ENCODE measurements at places on chromosomes 11 and 22.

DNA sequence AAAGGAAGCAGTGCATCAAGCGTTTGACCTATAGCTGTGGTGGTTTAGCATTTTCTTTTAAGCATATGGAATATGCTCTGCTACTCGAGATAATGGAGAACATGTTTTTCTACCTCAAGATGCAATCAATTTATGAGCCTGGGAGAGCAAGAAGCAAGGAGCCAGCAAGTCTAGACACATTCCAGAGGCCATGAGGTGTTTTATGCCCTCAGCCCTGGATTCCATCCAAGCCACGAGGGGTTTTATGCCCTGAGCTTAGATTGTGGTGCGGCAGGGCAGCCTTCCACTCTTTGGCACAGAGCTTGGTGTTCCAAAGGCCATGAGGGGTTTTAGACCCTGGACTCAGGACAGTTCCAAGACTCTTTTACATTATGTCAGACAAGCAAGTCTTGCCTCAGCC is 11.7 kb upstream of the DNAJB13 start:
- DNase-seq: no peak
- no peaks in the 10 kb centered on the region for H3K27me3 ChIP-seq
- no peak overlapping the region for H3K4me3 ChIP-seq
- H3K27ac ChIP-seq: no peak overlapping the region
- H3K4me1 ChIP-seq: no peaks in the 10 kb centered on the region
- peaks cover 5% of the 10 kb centered on the region for H3K36me3 ChIP-seq

- H3K27ac ChIP-seq: no peak overlapping the region
- no peaks in the 10 kb centered on the region for H3K4me1 ChIP-seq
- H3K4me3 ChIP-seq: no peak overlapping the region
- no peak for DNase-seq
- no peaks in the 10 kb centered on the region for H3K36me3 ChIP-seq
These were observed 17.3 kb upstream of the MRGPRF start for GRCh38 chr11:69030301-69030700.

DNA sequence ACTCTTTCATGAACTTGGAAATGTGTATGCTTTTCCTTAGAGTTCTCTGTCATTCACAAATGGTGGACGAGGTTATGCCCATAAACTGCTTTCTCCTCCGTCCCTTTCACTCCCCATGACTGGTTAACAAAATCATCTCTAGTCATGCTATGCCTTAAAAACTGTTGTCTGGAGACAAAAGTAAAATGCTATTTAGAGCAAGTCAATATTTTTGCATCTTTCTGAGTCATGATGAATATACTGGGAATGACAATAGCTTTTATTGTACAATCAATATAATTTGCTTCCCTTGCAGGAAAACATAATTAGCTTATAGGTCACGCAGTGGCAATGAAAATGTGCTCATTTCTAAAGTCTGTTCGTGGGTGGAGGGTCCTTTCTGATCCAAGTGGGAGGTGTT is 216.7 kb upstream of the SORL1-AS1 start:
- no peaks in the 10 kb centered on the region for H3K4me1 ChIP-seq
- no peak overlapping the region for H3K27ac ChIP-seq
- no peaks in the 10 kb centered on the region for H3K36me3 ChIP-seq

DNA sequence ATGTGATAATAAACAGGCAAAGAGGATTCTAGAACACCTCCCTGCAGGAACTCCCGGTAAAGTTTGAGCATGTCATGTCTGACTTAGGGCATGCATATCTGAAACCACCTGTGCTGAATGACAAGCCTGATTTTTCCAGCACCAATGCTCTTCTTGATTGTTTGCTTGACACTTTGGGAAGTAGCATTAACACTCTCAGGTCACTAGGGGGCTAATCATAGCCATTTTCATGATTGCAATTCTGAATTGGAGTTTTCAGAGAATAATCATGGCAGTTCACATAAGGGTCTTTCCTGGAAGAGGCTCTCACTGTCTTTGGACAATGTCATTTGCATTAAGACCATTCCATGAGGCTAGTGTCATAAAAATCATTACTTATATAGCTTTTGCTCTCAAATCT is 234.4 kb upstream of the MTNR1B start:
- H3K4me1 ChIP-seq: no peaks in the 10 kb centered on the region
- no peak overlapping the region for H3K27ac ChIP-seq
- H3K36me3 ChIP-seq: no peaks in the 10 kb centered on the region
- no peaks in the 10 kb centered on the region for H3K27me3 ChIP-seq

DNA sequence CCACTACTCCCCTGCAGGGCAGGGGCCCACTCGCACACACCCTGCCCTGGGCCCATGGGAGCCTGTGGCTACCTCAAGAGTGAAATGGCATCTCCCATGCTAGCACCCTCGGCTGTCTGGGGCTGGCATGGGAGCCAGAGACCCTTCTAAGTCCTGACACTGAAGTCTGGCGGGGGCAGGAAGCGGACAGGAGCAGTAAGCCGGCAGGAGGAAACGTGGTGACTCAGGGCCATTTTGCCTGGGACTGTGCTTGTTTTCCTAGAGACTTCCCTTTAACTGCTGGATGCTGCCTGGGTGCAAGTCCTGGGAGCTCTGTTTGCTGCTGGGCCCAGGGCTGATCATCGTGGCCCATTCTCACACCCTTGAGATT is 16.8 kb downstream of the RELT start:
- no peaks in the 10 kb centered on the region for H3K27me3 ChIP-seq
- H3K36me3 ChIP-seq: peaks cover 31% of the 10 kb centered on the region
- no peak overlapping the region for H3K4me3 ChIP-seq
- DNase-seq: no peak
- peaks cover 8% of the 10 kb centered on the region for H3K4me1 ChIP-seq

DNA sequence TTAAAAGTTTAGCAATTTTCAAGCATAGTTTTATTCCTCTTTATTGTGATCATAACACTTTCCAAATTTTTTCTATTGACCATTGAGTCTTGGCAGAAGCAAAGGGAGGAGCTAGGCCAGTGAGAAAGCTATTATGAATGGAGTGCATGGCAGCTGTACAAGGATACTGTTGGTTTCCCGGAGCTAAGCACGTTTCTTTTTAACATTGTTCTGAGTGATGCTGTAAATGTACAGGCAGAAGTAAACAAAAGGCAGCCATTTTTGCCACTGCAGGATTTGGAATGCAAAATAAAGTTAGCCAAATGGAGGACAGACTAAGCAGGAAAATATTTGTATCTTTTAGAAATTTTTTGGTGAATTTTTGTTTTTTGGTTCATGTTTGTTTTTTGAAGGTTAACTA is 16.2 kb downstream of the CBL start:
- peaks cover 6% of the 10 kb centered on the region for H3K36me3 ChIP-seq
- peaks cover 28% of the 10 kb centered on the region for H3K4me1 ChIP-seq
- H3K27me3 ChIP-seq: no peaks in the 10 kb centered on the region
- DNase-seq: no peak
- peak overlapping the region; percentile 47 for H3K27ac ChIP-seq
- no peak overlapping the region for H3K4me3 ChIP-seq

DNA sequence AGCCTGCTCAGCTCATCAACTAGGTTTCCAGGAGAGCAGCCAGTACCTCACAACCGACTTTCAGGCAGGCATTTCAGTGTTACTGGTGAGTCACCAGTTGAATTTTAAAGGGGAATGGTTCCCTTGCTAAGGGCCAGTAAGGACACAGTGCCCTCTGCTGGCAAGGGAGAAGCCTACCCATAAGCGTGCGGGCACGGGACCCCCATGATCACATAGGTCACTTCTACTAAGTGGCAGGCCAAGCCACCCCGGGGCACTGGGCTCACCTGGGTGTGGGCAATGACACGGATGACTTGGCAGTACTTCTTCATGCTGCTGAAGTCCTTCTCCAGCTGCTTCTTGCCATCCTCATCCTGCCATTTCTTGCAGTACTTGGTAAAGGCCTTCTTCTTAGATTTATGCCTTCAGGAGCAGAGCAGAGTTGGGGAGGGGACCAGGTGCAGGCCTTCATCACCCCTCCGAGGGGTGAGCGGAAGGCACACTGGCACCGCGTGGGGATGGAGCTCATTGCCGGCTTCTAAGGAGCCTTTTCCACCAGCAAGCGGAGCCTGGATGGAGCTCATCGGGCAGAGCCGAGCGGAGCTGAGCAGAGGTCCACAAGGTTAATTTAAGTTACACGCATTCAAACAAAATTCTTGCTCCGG is 2.9 kb downstream of the RPL3 start:
- H3K4me1 ChIP-seq: peaks cover 37% of the 10 kb centered on the region
- H3K4me3 ChIP-seq: peak overlapping the region; percentile 94
- DNase-seq: peak; percentile 92

- peaks cover 11% of the 10 kb centered on the region for H3K27me3 ChIP-seq
- no peaks in the 10 kb centered on the region for H3K4me1 ChIP-seq
- H3K27ac ChIP-seq: no peak overlapping the region
- no peaks in the 10 kb centered on the region for H3K36me3 ChIP-seq
- no peak for DNase-seq
These were observed 7.0 kb downstream of the KIRREL3 start for GRCh38 chr11:126993599-126993998.

DNA sequence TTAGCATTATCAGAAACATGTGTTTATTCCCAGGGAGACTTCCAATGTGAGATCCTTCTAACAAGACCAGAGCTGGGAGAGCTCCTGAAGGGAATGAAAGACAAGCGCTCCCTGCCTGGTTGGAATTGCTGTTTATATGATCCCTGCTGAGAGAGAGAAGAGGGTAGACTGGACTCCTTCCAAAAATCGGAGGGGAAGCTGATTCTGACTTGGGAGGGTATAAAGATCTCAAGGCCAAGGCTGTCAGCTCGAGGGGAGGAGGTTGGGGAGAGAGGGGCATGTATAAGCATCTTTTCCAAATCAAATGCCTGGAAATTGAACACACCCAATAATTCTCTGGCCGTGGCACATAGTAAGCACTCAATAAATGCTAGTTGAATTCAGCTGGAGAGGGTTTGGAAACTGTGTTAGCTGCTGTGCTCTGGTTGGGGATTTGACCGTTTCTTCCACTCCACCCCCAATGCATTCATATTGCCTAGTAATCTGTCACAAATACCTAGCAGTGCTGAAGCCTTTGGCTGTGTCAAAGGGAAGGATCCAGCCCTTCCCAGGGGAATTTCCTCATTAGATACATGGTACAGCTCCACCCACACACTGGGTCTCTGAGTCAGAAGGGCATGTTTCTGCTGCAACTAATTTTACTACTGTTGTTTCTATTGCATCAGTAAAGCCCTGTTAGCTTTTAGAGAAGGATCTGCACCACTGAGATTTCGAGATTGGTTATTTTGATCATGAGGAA is 61.5 kb downstream of the CACNG2 start:
- H3K4me3 ChIP-seq: no peak overlapping the region
- peaks cover 4% of the 10 kb centered on the region for H3K27me3 ChIP-seq
- no peak overlapping the region for H3K27ac ChIP-seq
- no peak for DNase-seq
- H3K36me3 ChIP-seq: no peaks in the 10 kb centered on the region
- no peaks in the 10 kb centered on the region for H3K4me1 ChIP-seq

DNA sequence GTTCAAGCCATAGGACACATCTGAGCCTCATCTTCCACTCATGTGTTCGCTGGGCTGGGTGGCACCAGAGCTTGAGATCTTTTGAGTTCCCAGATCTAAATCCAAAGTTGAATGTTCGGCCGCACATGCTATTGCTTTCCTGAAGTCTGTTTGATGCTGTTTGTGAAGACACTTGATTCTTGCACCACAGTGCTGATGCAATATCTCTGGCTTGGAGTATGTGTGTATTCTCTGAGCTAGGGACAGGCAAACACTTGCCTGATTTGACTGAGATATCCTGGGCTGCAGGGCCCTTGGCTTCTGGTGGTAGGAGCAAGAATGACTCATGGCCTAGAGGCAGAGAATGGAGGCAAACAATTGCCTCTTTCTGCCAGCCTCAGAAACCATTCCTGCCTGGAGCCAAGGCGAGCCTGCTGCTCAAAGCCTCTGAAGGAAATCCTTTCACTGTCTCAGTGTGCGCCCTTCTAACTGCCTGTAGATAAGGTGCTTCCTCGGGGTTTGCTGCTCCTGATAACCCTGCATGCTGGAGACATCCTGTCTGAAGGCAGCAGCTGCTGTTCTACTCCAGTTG is 73.0 kb downstream of the CYB5R2 start:
- H3K4me3 ChIP-seq: no peak overlapping the region
- no peaks in the 10 kb centered on the region for H3K4me1 ChIP-seq
- peaks cover 2% of the 10 kb centered on the region for H3K27me3 ChIP-seq
- DNase-seq: no peak
- H3K27ac ChIP-seq: no peak overlapping the region

DNA sequence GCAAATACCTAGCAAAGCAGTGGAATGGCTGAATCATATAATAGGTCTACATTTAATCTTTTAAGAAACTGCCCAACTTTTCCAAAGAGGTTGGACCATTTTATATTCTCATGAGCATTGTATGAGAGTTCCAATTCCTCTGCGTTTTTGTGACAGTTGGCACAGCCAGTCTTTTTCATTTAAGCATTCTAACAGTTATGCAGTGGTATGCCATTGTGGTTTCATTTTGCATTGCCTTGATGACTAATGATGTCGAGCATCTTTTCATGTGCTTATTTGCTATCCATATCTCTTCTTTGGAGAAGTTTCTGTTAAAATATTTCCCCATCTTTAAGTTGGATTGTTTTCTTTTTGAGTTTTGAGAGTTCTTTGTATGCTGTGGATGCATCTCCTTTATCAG is 38.7 kb downstream of the EIF3F start:
- DNase-seq: no peak
- H3K4me1 ChIP-seq: peaks cover 2% of the 10 kb centered on the region
- H3K4me3 ChIP-seq: no peak overlapping the region
- H3K27me3 ChIP-seq: peaks cover 22% of the 10 kb centered on the region

DNA sequence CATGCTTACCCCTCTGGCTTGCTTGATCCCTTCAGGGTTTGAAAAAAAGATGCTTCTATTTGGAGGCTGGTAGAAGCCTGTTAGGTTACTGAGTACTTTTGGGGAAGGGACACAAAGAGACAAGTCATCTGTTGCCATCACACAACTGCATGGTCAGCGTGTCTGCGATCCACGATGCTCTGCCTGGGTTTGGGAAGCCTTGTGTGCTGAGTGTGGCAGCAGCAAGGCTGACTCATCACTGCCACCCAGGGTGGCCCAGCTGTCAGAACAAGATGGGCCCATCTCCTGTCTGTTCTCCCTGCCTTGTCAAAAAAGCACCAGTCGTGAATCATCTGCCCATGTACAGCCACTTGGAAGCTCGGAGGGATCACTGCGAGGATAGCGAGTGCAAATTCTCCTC is 26.2 kb downstream of the UBASH3B start:
- H3K4me3 ChIP-seq: no peak overlapping the region
- H3K4me1 ChIP-seq: peaks cover 11% of the 10 kb centered on the region
- H3K27me3 ChIP-seq: peaks cover 6% of the 10 kb centered on the region
- no peaks in the 10 kb centered on the region for H3K36me3 ChIP-seq
- DNase-seq: no peak

DNA sequence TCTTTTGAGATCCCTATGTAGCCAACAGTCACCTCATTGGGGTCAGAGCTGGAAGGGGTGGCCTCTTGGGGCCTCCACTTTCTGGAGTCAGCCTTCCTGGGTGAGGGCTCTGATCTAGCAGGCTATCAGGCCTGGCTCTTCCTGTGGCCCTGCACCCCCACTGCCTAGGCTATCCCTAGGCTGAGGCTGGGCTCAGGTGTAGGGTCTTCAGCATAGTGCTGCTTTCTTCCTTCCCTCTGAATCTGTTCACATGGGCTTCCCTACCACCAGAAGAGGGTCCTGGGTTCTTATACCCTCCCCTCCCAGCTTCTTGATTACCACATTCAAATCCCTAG is 456 bp upstream of the SPI1 start:
- peaks cover 12% of the 10 kb centered on the region for H3K4me1 ChIP-seq
- H3K27ac ChIP-seq: no peak overlapping the region
- no peak for DNase-seq
- H3K4me3 ChIP-seq: no peak overlapping the region
- no peaks in the 10 kb centered on the region for H3K36me3 ChIP-seq
- H3K27me3 ChIP-seq: no peaks in the 10 kb centered on the region

- H3K27me3 ChIP-seq: no peaks in the 10 kb centered on the region
- no peaks in the 10 kb centered on the region for H3K36me3 ChIP-seq
- H3K4me3 ChIP-seq: no peak overlapping the region
- no peak for DNase-seq
These were observed 121.3 kb upstream of the CADM1 start for GRCh38 chr11:115625502-115625901.

Measured in activated CD4-positive, alpha-beta T cell treated with anti-CD3 and anti-CD28 coated beads, Interleukin-2, amount 10 ng/mL, durations not matched to agents 24 days and 14 days (primary cell).